BJ (cell line): ENCODE measurements at places on chromosomes 3 and 15. TPM values are rescaled to one million over a fixed set of nuclear protein-coding genes. Genes with fewer than 3 reads are reported as not detected.

- no peak for DNase-seq
Measured at GRCh38 chr3:178001670-178002101, 534.5 kb upstream of the KCNMB2 start.

GRCh38 chr3:33159234-33159633 is 45.4 kb downstream of the CRTAP start:
- DNase-seq = no peak

DNA sequence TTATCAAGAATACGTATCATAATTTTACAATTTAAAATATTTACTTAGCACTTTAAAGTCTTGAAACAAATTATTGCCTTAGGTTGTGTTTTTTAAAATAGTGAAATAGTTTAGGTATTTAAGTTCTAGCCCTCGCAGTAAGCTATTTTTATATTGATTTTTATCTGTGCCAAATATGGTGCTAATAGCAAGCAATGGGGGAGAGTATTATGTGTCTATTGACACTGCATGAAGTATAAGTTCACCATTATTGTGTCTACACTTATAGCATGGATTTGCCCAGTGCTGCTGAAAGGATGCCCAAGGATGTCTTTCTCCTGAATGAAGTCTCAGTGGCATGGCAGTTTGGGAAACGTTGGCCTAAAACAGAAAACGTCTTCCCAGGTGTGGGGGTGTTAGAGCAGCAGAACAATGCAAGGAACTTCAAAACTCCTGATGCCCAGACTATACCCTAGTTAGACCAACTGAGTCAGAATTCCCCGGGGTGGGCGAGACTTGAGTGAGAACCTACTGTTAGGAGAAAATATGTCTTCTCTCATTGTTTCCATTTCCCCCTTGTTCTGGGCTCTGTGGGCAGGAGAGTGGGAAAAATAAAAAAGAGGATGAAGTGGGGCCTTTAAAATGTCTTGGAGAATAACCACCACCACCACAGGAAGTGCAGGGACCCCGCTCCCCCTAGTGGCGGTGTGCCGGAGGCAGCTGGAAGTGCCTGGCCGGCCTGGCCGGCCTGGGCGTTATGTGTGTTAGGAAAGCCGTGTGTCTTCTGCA is 104.2 kb upstream of the SLC7A14 start:
- DNase-seq = no peak

GRCh38 chr15:95327661-95328060 is 1002.8 kb upstream of the NR2F2 start:
- DNase-seq = no peak

MASP1 gene
- polyA plus RNA-seq = 244 and 321 TPM in 2 replicates

DNA sequence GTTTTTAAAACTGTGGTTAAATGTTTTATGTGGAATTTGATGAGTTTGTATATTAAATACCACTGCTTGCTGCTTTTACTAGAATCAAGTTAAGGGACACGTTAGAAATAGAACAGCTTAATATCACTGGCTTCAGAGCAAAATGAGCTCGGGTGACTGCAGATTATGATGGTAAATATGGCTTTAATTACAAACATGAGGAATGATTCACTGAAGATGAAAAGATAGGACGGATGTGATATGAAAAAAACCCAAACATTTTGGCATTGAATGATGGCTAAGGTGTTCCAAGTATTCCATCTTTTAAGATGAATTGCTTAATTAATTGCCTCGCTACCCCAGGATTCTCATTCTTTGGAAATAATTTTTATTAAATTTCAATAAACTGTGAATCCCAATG is 33.7 kb downstream of the SLC24A1 start:
- DNase-seq = no peak

GRCh38 chr15:44243141-44243540 is 45.4 kb upstream of the GOLM2 start:
- no peak for DNase-seq

EPHA3 gene
- 0.12 and 0.18 TPM in 2 replicates for polyA plus RNA-seq

- no peak for DNase-seq
Measured at GRCh38 chr15:40428185-40428584, 12.6 kb upstream of the BAHD1 start.

CHRM5 gene
- polyA plus RNA-seq = 0.04 and 0.09 TPM in 2 replicates

UBE3A gene
- 23.5 and 36.2 TPM in 2 replicates for polyA plus RNA-seq

A4GNT gene
- polyA plus RNA-seq = not detected in 2 replicates

PLIN1 gene
- 0.06 and 0.07 TPM in 2 replicates for polyA plus RNA-seq

LRRC49 gene
- polyA plus RNA-seq = 6.2 and 8.6 TPM in 2 replicates

DNA sequence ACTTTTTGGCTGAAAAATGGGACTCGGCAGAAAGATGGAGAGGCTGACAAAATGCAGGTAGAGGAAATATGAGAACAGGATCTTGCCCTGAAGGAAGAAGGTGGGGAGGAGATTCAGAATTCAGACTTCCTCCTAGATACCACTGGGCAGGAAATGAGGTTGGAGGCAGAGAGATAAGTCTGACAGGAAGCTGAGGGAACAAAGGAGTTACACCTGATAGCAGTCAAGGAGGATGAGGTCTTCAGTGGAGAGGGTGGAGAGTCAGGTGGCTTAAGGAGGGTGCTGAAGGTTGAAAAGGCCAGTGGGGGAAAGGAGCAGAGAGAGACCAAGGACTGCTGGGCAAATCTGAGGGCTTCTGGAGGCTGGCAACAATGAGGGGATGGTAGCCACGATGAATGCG is 56.8 kb downstream of the CCR4 start:
- DNase-seq = no peak

CCDC13 gene
- 0.16 and 0.18 TPM in 2 replicates for polyA plus RNA-seq

GRCh38 chr3:8324747-8325146 is 176.9 kb upstream of the LMCD1 start:
- no peak for DNase-seq

ABHD10 gene
- 12.6 and 21.1 TPM in 2 replicates for polyA plus RNA-seq
